Glomerular endothelial cell (primary cell): ENCODE measurements at places on chromosomes 3 and 15.

- no peak for DNase-seq
Measured at GRCh38 chr3:22225161-22225560, 474.2 kb upstream of the ZNF385D start.

DNA sequence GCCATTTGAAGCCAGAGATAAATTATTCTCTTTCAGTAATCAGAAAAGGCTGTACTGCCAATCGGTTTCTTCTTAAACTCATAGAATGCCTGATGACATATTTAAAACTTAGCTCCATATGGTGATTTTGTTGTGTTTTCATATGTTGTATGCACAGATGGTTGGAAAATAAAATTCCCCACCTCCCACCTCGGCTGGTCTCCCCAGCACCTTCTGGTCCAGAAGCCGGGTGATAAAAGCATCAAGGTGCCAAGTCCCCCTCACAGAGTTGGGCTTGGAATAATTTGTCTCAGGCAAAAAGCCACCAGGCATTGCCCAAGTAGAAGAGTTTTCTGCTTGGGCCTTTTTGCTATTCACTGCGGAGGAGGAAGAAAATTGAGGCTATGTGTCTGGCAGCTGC is 18.4 kb downstream of the LARS2 start:
- DNase-seq = no peak

DNA sequence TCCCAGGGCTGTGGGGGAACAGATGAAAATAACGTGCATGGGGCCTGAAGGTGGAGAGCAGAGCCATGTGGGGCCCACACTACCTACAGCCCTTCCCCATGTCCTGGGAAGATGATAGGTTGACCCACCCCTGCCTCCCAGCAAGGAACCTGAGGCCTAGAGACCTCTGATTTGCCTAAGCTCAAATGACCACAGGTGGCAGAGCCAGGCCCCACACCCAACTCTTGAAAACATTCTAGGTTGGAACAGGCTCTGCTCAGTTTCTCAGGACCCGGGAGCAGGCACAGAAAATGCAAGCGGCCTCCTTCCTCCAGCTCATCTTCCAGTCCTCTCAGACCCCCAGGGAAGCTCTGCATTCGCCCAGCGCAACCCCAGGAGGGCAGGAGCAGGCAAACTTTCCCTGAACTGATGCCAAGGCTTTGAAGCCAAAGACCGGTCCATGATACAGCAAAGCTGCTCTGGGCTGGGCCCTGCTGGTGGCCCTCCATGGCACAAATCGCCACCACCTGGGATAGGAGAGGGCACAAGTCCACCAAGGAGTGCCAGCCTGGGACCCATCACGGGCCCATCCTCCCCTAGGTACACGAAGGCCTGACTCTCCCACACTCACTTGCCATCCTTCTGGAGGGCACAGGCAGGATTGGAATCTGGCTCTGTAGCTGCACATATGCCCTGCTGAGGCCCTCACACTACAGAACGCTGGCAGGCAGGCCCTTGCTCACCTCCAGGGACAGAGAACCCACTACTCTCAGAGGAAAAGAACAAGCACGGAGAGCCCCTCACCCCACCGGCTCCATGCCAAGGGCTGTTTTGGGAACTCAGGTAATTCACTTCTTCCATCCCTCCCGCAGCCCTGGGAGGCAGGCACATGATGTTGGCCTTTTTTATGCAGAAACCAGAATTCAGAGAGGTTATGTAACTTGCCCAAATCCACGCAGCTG is 51.0 kb upstream of the FURIN start:
- DNase-seq = no peak

GRCh38 chr3:55014081-55014480 is 86.2 kb upstream of the LRTM1 start:
- no peak for DNase-seq

DNA sequence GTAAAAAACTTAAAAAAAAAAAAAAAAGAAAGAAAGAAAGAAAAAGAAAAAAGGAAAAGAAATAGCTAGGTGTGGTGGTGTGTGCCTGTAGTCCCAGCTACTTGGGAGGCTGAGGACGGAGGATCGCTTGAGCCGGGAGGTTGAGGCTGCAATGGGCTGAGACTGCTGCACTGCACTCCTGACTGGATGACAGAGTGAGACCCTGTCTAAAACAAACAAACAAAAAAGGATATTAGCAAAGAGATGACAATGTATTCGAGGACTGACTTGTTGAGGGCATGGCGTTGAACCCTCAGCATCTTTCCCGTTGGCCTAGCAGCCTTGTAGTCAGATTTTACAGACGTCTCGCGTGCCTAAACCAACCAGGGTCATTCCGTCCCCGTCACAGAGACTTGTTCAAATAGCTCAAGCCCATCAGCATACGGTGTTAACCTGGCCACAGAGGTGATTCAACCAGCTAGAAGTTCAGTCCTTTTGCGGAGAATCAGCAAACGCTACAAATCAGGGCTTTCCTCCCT is 528 bp upstream of the NIT2 start:
- DNase-seq = peak; percentile 10

GRCh38 chr15:37016231-37016630 is 84.1 kb downstream of the MEIS2 start:
- no peak for DNase-seq

- no peak for DNase-seq
Measured at GRCh38 chr15:72992841-72993252, 59.4 kb upstream of the NEO1 start.

GRCh38 chr3:181879926-181880325 is 168.2 kb downstream of the SOX2 start:
- DNase-seq = no peak

GRCh38 chr3:94539937-94540336 is 477.1 kb downstream of the NSUN3 start:
- no peak for DNase-seq

DNA sequence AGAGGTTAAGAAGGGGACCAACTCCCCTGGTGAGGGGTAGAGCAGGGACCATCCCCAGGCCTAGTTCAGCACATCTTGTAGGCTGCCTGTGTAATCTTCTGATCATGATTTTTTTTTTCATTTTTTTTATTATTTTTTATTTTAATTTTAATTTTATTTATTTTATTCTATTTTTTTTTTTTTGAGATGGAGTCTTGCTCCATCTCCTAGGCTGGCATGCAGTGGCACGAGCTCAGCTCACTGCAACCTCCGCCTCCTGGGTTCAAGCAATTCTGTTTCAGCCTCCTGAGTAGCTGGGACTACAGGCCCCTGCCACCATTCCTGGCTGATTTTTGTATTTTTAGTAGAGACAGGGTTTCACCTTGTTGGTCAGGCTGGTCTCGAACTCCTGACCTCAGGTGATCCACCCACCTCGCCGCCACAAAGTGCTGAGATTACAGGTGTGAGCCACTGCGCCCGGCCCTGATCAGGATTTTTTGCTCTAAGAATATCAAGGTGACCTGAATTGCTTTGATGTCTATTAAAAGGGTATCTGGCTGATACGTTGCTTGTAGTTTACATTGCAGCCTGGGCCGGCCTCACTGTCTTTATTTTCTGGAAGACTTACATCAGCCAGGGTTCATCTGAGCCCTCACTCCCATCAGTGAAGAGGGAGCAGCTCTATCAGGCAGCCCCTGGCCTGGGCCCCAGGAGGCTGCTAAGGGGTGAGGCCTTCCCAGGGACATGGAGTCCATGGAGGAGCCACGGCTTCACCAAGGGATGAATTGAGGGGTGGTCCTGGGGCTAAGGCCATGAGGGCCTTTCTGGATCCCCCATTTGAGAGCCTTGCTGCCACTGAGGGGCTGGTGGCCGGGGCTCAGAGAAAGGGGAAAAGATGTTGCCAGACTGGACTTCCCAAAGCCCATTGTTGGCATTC is 10.7 kb downstream of the SYNM start:
- DNase-seq = no peak

GRCh38 chr3:76624164-76624563 is 415.7 kb upstream of the ROBO2 start:
- DNase-seq = no peak

DNA sequence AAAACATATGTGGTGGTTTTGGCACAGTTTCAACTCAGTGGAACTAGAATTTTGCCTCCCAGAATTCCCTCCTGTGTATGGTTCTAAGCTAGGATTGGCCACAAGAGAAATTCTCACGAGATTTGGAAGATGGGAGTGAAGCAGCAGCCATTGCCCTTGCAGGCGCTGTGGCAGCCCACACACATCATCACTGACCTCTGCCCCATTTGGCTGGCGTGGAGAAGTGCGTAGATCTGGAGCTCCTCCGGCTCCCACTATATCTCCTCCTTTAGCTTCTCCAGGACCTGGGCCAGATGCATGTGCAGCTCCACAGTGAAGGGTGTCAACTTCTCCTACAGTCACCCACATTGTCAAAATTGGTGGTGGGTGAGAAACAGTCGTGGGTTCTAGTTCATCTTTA is 199.6 kb downstream of the EFHB start:
- DNase-seq = no peak

GRCh38 chr15:40081691-40082194 is 26.9 kb downstream of the BMF start:
- DNase-seq = no peak

DNA sequence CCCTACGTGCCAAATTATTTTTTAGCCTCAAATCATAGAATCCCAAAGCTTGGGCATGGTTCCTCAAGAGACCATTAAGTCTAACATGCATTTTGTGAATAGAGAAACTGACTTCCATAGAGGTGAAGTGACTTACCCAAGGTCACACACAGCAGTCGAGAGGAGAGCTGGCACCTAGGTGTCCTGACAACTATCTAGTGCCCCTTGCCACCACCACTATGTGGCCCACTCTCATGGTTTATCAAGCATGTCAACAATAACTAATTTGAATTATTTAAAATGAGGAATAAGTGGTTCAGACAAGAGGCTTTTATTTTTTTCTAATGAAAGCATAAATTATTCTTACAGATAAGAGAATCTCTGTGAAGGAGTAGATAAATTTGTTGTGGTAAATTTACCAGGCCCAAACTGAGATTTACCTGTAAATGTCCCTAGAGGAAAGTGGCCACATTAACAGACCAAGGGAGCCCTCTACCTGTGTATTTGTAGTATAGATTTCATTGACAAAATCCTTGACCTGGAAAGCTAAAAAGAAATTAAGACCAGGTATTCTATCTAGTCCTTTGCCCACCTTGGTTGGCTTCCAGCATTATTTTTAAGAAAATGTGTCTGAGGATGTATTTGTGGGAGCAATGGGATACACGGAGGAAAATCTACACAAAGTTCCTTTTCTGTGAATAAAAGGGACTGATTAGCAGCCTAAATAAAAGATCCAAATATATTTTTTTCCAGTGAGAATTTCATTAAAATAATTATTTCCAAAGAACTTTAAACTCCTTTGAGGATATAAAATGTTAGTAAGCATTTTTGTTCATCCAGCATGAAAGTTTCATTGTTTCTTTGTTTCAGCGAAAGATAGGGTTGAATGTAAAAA is 49.1 kb downstream of the IQCH start:
- peak; percentile 12 for DNase-seq

DNA sequence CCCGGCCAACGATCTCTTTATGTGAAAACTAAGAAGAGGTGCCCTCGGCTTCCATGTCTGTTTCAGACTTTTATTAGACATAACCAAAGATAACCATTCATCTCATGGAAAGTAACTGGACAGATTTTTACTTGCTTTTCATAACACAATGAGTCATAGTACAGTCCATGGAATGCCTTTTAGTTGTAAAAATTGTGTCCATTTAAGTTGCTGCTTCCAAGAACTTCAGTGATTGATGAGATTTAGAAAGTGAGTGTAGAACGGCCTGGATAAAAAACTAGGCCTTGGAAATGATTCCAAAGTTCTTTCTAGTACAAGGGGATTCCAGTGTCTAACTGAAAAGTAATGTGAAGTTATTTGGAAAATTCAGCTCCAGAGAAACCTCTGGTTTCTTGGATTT is 10.8 kb downstream of the EIF2AK4 start:
- DNase-seq = no peak

GRCh38 chr15:31004220-31004733 is 12.8 kb upstream of the MTMR10 start:
- DNase-seq = peak; percentile 62

- DNase-seq = no peak
Measured at GRCh38 chr15:79811406-79812405, 85.1 kb downstream of the MTHFS start.

DNA sequence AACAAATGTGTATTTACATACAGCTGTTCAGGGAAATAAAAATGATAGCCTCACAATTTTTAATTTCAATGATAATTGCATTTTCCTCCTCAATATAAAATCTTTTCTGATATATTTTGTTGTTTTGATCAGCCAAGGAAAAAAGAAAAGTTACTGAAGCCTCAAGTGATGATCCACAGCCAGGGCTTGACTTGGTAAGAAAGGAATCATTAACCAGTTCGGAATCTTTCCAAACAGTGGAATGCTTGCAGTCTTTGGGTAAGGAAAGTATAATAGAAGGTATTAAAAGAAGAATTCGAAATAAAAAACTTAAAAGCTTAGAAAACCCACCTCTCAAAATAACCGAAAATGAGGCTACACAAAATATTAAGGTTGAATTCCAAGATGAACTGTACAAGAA is 1.0 kb downstream of the TOPAZ1 start:
- no peak for DNase-seq

DNA sequence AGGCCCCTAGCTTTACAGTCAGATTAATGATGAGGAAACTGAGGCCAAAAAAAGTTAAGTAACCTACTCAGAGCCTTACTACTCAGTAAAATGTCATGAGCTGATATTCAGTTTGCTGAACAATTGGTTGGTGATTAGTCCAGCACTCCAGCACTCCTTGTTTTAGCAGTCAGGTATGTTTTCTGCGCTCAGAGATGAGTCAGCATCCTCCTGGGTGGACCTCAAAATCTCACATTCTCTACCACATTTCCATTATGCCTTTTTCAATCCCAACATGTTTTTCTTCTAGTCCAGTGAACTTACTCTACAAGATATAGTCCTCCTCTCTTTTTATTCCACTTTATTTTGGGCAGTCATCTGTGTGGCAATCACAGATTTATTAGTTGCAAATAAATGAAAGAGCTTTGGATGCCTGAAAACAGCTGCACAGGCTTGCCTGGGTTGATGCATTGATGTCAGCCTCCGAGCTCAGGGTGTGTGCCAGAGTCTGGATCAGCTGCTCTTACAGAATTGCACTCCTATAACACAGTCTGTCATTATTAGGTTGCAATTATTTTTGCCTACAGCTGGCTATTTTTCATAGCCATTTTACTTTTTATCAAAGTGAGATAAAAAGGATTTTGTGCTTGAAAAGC is 133.2 kb downstream of the ARPP21 start:
- DNase-seq = no peak

GRCh38 chr3:140510303-140510861 is 167.5 kb upstream of the TRIM42 start:
- DNase-seq = no peak

GRCh38 chr3:184807549-184807948 is 4.4 kb upstream of the VPS8 start:
- no peak for DNase-seq

DNA sequence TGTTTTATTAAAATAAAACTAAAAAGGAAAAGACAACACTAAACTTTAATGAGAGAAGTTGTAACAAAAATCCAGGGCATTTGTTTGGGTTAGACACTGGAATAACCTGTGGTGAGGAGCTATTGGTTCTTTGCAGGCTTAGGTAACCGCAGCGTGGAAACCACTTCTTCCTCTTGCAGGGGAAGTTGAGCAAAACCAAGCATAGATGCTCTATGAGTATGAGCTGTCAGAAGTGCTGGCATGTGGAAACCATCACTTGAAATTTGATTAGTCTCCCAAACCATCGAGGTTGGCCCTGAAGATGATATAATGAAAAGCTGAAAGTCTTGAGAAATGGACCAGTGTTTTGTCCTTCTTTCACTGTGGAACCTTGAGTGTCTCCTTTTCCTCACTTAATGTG is 127.1 kb upstream of the RBMS3 start:
- DNase-seq = no peak

GRCh38 chr3:188486952-188487351 is 333.0 kb downstream of the LPP start:
- DNase-seq = no peak
